ENCODE measurements at places on chromosomes 12 and 14. TPM values are rescaled to one million over a fixed set of nuclear protein-coding genes. Genes with fewer than 3 reads are reported as not detected.

Gene ERC1
- 74.8 TPM for total RNA-seq

Gene NPFF
- total RNA-seq, result not detected

Gene ENDOU
- not detected for total RNA-seq

Gene TNFAIP2
- total RNA-seq, result 25.1 TPM

Gene NGB
- 1.4 TPM for total RNA-seq

Gene TEX52
- total RNA-seq, result not detected

Gene TAS2R30
- total RNA-seq, result 1.4 TPM

Gene KRT82
- total RNA-seq, result not detected

Gene KRT85
- not detected for total RNA-seq

Gene TAS2R10
- not detected for total RNA-seq

Gene SLC6A15
- 0.27 TPM for total RNA-seq

Gene NKX2-1
- not detected for total RNA-seq

Gene DAAM1
- 43.6 TPM for total RNA-seq

Gene PTCSC3
- total RNA-seq, result not detected
